ENCODE measurements at places on chromosomes 12 and 14. TPM values are rescaled to one million over a fixed set of nuclear protein-coding genes. Genes with fewer than 3 reads are reported as not detected.

LBHD2 gene
- total RNA-seq, result not detected

DCTN2 gene
- total RNA-seq, result 105 TPM

SMIM41 gene
- total RNA-seq, result not detected

PKP2 gene
- 6.1 TPM for total RNA-seq

RASSF9 gene
- total RNA-seq, result 0.94 TPM

CRIP2 gene
- total RNA-seq, result 190 TPM

ATP2A2 gene
- 317 TPM for total RNA-seq

GYS2 gene
- total RNA-seq, result not detected

MFAP5 gene
- 0.06 TPM for total RNA-seq

SERPINA9 gene
- total RNA-seq, result not detected

Data from A549 treated with GW870086 at 1 μM for 4 hours (cell line).